NCI-H1105 treated with DMSO at 0.1 percent for 48 hours (cell line): ENCODE measurements at places on chromosomes 1 and 21.
A peak's percentile ranks its signal among the peaks of the same experiment; 100 is the strongest.

DNA sequence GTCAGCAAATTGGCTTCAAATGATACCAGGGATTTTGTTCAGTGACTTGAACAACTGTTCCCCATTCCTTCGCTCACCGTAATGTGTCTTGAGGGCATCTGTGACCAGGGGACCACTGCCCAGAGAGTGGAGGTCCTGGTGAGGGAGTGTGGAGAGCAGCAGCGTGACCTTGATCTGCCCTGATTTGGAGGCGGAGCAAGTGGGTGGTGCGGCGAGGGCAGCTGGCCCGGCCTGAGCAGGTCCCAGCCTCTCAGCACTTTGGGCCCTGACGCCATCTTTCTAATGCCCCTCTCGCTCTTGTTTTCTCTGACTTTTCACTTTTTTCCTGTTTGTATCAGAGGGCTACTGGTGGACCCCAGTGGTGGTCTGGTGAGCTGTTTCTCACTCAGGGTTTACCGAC is 31.1 kb downstream of the DIP2A start:
- DNase-seq: no peak

- no peak for DNase-seq
Measured at GRCh38 chr1:212487286-212487685, 54.6 kb downstream of the NENF start.

- no peak for DNase-seq
Measured at GRCh38 chr21:41520560-41521442, 12.8 kb upstream of the TMPRSS2 start.

DNA sequence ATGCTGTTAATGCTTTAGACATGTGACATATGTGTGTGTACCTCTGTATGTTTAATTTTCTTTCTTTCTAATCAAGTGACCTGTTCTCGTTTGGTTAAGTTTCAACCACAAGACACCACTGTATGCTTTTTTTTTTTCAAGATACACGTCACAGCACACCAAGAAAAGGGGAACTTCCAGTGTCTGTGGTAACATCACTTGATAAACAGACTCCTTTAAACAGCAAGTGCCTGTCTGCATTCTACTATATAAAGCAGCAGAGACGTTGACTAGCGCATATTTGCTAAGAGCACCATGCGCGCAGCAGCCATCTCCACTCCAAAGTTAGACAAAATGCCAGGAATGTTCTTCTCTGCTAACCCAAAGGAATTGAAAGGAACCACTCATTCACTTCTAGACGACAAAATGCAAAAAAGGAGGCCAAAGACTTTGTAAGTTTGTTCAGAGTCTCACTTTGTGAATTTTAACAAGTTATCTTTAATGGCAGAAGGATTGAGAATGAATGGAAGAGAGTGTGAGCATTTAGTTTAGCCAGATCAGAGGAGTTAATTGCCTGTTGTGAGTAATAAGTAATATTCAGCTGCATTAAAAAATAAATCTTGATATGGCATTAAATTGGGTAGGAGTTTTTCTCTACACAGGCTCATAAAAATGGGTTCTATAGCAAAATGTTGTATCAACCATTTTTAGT is at the start of gene RGS1:
Gene RGS1, plus strand, starts transcription at position 275 of the 691 bp plus-strand sequence. Its CDS starts 20 bp downstream, at position 295.
- DNase-seq: no peak

- DNase-seq: no peak
Measured at GRCh38 chr1:48532976-48533375, 61.0 kb upstream of the SPATA6 start.

GRCh38 chr1:245829194-245829593 is 674.4 kb downstream of the KIF26B start:
- DNase-seq: no peak

DNA sequence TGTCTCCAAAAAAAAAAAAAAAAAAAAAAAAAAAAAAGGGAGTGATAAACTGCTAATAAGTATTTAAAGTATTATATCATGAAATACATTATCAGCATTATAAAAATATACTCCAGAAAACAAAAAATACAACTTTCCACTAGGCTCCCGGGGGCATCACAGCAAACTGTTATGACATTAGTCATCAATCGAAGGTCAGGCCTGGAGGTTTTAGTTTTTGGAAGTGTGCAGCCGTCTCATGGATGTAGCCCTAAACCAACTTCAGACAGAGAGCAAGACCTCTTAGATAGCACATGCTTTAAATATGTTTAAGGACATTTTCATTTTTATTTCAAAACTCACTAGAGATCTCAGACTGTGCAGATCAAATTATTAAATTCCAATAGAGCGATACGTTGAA is 106.3 kb downstream of the RERE start:
- no peak for DNase-seq

DNA sequence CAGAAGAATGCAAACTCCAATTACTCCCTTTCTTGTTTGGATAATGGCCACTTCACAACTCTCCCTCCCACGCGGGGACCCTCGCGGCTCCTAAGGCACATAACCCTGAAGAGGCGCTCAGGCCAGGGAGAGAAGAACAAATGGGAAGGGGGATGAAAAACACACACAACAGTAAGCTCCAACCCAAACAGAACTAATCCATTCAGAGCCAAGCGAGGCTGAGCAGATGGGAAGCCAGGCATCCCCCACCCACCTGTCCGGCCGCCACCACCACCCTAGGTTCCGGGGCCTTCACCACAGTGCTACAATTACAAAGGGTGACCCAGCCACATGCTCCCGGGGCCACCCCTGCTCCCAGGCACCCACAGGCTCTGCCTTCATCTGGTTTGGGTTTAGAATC is 101.5 kb downstream of the MRPL37 start:
- peak; percentile 18 for DNase-seq

DNA sequence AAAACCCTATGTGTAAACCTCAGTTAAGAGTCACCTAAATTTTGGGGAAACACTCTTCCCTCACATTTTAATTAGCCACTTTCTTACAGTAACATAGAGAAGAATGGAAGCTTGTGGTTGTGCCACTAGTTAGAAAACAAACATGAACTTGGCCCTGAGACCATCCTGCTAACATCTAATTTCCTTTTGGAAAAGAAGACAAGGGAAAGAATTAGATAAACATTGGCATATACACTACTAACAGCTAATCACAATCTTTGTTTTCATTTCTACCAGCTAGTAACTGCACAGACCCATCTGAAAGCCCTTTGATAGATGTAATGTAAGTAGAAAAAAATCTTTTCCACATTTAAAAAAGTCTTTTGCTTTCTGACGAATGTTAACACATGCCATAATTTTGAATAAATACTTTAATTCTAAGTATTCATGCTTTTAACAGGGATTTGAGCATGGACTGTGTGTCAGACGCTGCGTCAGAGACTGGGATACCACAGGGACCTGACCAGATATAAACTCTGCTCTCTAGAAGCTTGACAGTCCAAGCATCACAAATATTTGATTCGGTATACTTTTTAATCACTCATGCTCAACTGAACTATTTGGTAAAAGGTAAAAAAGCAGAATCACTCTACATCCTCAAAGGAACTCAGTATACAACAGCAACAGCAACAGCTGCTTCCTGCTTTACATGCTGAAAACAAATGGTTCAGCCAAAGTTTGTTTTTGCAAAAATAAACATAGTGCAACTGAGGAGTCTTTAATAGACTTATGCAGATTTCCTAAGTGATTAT is 30.2 kb downstream of the DPH5 start:
- no peak for DNase-seq

DNA sequence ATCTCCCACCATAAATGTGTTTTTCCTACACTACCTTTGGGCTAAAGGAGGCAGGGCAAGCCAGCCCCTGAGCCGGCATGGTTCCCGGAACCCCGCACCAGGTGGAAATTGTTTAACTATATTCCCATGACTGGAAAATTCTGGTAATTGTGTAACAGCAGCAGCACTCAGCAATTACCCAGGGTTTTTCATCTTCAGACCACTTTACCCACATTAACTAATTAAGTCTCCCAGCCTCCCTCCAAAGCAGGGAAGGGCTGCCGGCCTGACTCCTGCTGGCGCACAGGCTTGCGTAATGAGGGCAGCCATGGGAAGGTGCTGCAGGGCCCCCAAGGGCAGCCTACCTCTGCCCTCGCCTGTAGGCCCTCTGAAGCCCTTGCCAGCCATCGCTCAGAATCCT is 140.7 kb upstream of the VAMP3 start:
- peak; percentile 78 for DNase-seq

DNA sequence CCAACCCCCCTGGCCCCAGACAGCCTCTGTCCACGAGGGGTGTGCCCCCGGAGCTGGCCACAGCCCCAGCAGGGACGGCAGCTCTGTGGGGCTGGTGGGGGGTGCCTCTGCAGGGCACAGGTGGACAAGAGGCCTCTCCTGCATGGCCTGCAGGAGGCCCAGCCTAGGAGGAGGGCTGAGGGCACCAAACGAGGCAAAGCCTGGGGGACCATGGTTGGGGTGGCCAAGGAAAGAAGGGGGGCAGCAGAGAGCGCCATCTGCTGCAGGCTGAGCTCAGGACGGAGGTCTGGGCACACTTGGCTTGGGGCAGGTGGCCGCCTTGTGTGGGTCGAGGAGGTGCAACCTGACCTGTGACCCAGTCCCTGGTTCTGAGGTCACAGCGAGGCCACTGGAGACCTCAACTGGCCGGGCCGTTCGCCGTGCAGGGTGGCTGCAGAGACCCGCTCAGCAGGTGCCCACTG is 27.3 kb downstream of the RRP1 start:
- no peak for DNase-seq

- DNase-seq: no peak
Measured at GRCh38 chr1:179034720-179035119, 9.0 kb downstream of the FAM20B start.

DNA sequence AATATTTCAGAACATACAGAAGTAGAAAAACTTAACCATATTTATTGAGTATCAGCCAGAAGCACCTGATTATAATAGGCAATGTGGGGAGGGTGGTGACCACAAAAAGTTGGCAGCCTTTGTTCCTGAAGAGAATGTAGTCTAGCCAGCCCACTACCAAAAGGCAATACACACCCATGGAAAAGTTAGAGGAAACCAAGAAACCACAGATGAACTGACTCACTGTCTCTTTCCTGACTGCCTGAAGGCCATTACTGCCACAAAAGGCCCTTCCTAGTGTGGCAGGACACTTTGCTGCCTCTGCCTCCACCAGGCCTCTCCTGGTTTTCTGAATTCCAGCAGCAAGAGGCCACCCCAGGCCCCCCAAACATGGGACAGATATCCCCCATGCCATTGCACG is 14.6 kb upstream of the PROX1 start:
- no peak for DNase-seq

DNA sequence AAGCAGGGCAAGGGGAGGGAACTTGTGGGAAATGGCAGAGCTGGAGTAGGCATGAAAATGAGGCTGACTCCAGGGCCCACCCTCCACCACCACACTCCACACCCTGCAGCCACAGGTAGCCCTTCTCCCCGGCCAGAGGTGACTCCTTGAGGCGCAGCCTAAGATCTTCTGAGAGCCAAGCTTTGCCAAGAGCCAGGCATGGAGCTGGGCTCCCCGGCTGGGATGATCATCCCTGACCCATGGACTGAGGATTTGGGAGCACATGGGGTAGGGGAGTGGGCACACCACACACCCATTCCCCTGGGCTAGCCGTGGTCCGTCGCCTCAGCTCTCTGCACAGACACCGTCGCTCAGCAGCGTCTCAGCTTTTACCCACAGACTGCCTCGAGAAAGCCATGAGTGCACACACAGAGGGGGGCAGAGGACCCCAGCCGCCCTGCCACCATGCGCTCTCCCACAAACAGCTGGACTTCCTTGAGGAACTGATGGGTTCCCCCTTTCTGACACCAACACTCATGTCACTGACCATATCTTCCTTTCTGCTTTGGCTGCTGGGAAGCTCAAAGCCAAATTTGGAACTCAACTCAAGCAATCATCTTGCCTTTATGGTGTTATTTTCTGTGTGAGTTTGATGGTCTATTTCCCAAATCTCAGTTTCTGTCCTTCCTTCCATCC is 123.6 kb upstream of the RUNX3 start:
- no peak for DNase-seq

DNA sequence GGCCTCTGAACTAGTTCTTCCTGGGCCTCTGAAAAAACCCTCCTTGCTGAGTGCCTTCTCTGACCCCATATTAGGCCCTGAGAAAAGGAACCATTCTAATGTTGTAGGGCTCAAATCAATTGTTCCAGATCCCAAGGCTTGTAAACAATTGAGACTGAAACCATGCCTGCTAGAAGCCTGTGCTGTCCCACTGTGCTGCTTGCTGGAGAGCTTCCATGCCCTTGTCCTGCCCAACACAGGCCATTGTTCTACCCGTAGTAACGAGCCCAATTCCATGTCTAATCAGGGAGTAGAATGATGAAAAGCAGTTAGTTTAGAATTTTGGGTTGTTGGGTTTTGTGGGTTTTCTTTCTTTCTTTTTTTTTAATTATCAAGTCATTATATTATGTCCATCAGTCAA is 47.4 kb downstream of the ZNF281 start:
- DNase-seq: no peak

GRCh38 chr1:67787746-67788145 is 45.5 kb downstream of the GNG12 start:
- no peak for DNase-seq

GRCh38 chr1:84724128-84724860 is 34.0 kb upstream of the SSX2IP start:
- no peak for DNase-seq

DNA sequence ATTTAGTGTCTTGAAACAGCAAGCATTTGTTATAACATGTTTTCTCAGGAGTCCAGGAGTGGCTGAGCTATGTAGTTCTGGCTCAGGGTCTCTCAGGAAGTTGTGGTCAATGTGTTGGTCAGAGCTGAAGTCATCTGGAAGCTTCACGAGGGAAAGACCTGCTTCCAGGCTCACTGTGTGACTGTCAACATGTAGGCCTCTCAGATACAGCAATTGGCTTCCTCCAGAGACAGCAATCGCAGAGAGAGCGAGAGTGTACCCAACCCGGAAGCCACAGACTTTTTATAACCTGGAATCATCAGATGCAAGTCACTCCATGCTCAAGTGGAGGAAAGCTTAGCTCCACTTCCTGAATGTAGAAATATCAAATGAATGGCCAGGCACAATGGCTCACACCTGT is 40.9 kb downstream of the TNFRSF9 start:
- no peak for DNase-seq

DNA sequence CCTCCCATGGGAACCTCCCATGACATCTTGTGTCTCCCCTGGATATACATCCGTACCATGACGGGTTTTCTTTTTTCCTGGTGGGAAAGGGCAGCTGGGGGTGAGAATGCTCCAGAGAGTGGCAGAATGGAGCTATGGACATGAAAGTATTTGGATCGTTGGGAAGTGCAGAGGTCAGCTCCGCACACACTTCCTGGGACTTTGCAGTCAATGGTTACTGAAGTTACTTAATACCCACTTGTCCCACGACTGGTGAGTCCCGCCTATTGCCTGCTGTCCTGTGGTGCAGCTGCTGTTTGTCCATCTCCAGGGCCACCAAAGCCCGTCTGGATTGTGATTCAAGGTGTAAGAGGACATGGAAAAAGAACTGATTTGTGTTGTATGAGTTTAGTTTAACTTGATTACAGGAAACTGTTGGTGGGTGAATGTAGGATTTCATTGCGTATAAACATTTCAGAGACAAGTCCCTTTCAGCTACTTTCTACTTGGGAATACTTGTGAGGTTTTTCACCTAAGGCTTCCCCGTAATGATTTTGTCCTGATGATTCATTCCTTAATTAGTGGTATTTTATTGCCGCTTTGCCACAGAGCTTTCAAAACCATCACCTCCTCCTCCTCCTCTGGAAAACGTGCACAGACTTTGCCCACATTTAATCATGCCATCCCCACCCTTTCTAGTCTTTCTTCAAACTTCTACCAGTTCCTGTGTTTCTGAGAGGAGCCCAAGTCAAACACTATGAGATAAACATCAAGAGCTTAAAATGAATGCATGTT is 308.8 kb downstream of the KIF26B start:
- no peak for DNase-seq
